Activated CD4-positive, alpha-beta T cell treated with anti-CD3 and anti-CD28 coated beads, Interleukin-2, amount 10 ng/mL, durations not matched to agents 24 days and 14 days (primary cell): ENCODE measurements at places on chromosomes 12 and 14.
A peak's percentile ranks its signal among the peaks of the same experiment; 100 is the strongest.

- peak; percentile 71 for DNase-seq
These were observed at the start of gene BMP4 for GRCh38 chr14:53956427-53957201. BMP4 (minus strand) TSS chr14:53956825; CDS start chr14:53952222, 4,603 bp downstream.

DNA sequence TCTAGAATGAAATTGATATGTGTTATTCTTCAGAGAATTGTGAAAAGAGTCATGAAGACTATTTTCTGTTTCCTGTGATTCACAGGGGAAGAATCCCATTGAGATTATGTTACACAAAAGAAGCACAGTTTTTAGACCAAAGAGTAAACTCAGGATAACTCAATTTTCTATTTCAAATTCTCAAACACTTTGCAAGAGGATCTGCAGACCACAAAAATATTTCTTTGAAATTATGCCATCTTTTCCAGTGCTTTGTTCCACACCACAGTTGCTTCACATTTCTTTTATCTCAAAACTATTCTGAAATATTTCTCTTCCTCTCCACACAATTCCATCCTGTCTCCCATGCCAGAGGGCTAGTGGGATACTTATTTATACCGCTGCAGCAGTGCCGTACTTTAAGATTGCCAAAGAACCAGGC lies 188.9 kb upstream of the FOXG1 start:
- DNase-seq, result no peak

DNA sequence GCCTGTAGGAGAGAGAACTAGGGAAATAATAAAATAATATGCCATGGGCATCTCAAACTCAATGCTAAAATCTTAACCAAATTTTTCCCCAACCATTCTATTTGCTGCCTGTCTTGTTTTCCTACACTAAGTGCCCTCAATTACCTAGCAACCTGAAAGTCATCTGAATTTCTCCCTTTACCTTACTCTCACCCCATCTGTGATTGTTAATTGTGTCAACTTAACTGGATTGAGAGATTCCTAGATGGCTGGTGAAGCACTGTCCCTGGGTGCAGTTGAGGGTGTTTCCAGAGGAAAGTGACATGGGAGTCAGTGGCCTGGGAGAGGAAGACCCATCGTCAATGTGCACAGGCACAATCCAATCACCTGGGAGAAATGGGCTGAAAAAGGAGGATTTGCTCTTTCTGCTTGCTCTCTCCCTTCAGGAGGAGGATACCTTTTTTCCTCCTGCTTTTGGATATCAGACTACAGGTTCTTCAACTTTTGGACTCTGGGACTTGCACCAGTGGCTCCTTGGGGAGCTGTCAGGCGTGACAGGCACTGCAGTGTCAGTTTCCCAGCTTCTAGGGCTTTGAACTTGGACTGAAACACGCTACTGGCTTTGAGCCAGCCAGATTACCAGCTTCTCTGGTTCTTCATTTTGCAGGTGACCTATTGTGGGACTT lies 100.1 kb downstream of the PPP1R12A start:
- no peak for DNase-seq

DNA sequence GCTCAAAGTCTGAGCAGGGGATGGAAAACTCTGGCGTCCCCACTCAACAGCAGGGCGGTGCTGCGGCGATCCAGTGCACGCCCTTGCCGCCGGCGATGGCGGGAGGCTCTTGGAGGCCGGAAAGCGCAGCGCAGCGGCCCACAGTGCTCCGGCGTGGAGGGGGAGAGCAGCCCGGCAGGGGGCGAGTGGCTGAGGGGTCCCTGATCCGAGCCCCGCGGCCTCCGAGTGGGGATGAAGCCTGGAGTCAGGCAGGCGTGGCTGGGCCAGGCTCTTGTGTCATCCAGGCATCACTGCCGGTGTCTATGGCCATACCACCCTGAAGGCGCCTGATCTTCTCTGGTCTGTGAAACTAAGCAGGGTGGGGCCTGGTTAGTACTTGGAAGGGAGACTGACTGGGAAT lies 183.1 kb downstream of the ALG10 start:
- peak; percentile 28 for DNase-seq

GRCh38 chr12:7787574-7788293 lies 1.5 kb upstream of the NANOG start:
- DNase-seq, result no peak

- DNase-seq, result no peak
These were observed 16.4 kb downstream of the MLXIP start for GRCh38 chr12:122094735-122095631.

- peak; percentile 32 for DNase-seq
These were observed 79.1 kb upstream of the ST8SIA1 start for GRCh38 chr12:22413592-22413991.

DNA sequence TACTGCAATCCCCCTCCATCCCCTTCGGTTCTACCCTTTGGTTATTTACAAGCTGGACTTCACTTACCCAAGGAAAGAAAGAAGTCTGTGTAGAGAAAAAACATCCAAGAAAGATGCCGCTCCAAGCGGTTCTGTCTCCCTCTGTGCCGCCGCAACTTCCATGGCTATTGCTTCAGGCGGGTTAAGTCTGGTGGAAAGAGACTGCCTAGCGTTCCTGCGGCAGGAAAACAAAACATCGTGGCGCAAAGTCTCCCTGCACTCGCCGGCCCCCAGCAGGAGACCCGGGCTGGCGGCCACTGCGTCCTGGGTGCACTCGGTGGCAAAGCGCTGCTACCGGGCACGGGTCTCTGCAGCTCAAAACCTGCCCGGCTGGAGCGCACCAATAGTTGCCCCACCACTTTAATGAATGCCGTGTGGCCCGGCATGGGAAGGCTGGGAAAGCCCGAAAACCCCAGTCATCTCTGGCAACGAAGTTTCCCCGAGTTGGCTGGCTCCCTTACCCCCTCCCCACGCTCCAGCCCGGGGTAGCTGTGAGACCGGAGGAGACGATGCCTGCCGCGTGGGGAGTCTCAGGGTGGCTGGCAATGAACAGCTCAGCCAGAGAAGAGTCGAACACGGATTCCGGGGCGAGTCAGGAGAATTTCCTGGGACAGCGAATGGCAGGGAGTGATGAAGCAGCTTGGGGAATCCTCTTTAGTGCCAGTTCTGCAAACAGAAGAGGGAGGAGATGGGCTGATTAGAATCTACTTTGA lies 3.5 kb upstream of the KCNK10 start:
- DNase-seq, result no peak

DNA sequence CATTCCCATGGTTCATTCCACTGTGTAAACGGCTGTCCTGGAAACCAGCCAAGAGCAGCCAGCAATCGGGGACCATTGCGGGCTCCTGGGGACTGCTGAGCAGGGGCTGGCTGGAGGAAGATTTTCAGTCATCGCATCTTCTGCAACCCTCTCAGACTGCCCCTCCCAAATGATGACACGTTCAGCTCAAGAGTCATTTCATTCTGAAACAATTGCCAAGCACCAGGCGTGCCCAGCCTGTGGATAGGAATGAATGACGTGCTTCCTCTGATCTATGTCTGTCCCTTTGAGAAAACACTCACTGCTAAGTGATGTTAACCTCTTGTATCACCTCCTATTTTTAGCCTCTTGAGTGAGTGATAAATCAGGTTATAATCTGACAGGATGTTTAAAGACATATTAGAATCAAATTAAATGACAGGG lies 62.0 kb downstream of the NDUFA12 start:
- DNase-seq, result peak; percentile 77
